CD8-positive, alpha-beta memory T cell (primary cell): ENCODE measurements at places on chromosomes 7 and 10. TPM values are rescaled to one million over a fixed set of nuclear protein-coding genes. Genes with fewer than 3 reads are reported as not detected.

- no peak for DNase-seq
- H3K4me1 ChIP-seq, result no peaks in the 10 kb centered on the region
- H3K27ac ChIP-seq, result no peak overlapping the region
- H3K27me3 ChIP-seq, result no peaks in the 10 kb centered on the region
Measured at GRCh38 chr7:157784041-157784835, 447.4 kb downstream of the DNAJB6 start.

- H3K36me3 ChIP-seq, result no peaks in the 10 kb centered on the region
- no peaks in the 10 kb centered on the region for H3K27me3 ChIP-seq
- no peak overlapping the region for H3K27ac ChIP-seq
- no peaks in the 10 kb centered on the region for H3K4me1 ChIP-seq
- DNase-seq, result no peak
- no peak overlapping the region for H3K4me3 ChIP-seq
Measured at GRCh38 chr10:124027651-124028050, 65.7 kb downstream of the CHST15 start.

DNA sequence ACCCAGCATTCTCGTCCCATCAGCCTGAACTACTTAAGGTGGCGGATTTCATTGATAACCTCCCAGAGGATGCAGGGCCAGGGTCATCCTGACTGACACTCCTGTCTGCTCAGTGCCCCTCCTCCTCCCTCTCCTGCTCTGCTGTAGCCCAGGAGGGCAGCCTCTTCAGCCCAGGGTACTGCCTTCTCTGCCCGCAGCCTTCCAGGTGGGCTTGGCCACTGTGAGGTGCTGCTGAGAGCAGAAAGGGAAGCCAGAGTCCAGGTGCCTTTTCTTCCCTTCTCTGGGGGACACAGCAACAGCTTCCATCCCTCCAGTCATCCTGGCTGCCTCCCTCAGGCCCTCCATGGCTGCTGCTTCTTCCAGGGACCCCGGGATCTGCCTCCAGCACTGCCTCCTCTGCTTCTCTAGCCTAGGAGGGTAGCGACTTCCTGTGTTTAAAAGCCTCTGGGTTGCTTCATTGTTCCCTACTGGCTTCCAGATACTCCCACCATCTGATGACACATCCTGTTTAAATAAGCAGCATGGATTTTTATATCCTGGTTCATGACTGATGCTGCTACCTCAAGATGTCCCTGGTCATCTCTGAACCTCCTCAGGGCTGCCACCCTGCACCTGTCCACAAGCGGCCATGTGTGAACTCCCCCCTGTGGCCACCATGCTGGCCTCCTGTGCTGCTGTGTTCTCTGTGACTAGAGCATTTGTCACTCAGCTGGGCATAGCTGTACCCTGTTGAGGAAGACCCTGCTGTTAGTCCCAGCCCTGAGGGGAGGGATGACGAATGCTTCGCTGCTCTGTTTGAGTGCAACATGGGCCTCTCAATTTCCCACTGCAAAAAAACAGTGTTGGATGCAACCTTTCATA, 55.8 kb downstream of the AKR1C4 start:
- H3K27ac ChIP-seq, result no peak overlapping the region
- H3K36me3 ChIP-seq, result no peaks in the 10 kb centered on the region
- no peaks in the 10 kb centered on the region for H3K27me3 ChIP-seq

DNA sequence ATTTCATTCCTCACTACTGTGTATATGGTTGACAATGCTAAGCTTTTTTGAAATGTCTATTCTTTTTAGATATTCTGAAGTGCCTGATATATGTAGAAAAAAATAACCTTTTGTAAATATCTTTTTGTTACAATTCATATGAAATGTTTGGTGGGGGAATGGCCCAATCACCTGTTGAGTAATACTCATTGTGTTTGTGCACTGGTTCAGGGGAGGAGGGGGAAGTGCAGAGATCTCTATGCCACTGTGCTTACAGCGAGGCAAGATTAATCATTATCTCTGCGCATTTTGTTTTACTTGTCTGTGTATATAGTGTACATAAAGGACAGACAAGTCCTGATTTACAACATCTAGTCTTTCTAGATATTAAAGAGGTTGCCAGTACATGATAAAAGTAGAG, 25.2 kb downstream of the NUP42 start:
- DNase-seq, result no peak
- no peaks in the 10 kb centered on the region for H3K36me3 ChIP-seq
- no peaks in the 10 kb centered on the region for H3K27me3 ChIP-seq
- no peak overlapping the region for H3K4me3 ChIP-seq

DNA sequence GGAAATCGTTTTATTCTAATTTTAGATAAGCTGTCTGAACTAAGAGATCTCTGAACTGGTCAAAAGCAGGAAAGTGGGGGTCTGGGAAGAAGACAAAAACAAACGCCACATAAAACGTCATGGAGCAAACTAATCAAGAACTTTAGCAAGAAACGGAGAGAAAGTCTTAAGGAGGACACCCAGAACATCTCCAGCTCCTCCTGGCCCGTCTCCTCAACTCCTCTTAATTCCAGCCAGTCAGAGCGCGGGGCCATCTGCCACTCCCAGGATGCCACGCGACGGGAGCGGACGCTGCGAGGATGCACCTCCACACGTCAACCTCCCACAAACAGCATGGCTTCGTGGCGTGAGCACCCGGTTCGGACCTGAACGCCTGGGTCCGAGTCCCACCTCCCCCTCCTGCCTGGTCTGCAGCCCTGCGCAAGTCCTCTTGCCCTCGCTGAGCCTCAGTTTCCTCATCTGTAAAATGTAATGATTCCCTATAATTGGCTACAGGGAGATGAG, 598 bp downstream of the MMS19 start:
- peaks cover 35% of the 10 kb centered on the region for H3K4me1 ChIP-seq
- no peaks in the 10 kb centered on the region for H3K36me3 ChIP-seq
- peak; percentile 43 for DNase-seq
- peak overlapping the region; percentile 81 for H3K27ac ChIP-seq
- H3K4me3 ChIP-seq, result peak overlapping the region; percentile 86

- no peaks in the 10 kb centered on the region for H3K36me3 ChIP-seq
- no peak overlapping the region for H3K27ac ChIP-seq
- H3K4me1 ChIP-seq, result no peaks in the 10 kb centered on the region
- no peak overlapping the region for H3K4me3 ChIP-seq
- peaks cover 6% of the 10 kb centered on the region for H3K27me3 ChIP-seq
Measured at GRCh38 chr10:15897287-15897686, 37.0 kb upstream of the MINDY3 start.

- no peaks in the 10 kb centered on the region for H3K36me3 ChIP-seq
- H3K4me3 ChIP-seq, result no peak overlapping the region
- no peaks in the 10 kb centered on the region for H3K27me3 ChIP-seq
- H3K27ac ChIP-seq, result no peak overlapping the region
- DNase-seq, result no peak
- no peaks in the 10 kb centered on the region for H3K4me1 ChIP-seq
Measured at GRCh38 chr10:72588266-72588665, 37.6 kb downstream of the MICU1 start.

GRCh38 chr7:111772716-111773115, 210.4 kb upstream of the IMMP2L start:
- DNase-seq, result no peak
- no peaks in the 10 kb centered on the region for H3K27me3 ChIP-seq
- H3K27ac ChIP-seq, result no peak overlapping the region
- H3K4me3 ChIP-seq, result no peak overlapping the region

DNA sequence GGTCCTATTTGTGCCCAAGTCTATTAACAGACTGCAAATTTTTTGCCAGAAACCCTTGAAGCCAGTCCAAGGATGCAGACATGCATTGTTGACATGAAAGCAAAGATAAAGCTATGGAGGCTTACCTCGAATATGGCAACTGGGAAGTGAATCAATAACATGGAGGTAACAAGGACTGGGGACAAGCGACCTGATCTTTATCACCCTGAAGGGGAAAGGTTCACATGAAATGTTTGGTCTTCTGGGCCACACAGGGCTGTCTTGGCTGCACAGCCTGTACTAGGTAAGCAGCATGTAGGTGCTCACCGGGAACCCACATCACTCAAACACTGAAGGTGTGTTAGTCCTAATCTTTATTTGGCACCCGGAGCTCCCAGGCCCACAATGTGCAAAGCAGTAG, 17.9 kb downstream of the ERCC6 start:
- no peaks in the 10 kb centered on the region for H3K4me1 ChIP-seq
- H3K27ac ChIP-seq, result no peak overlapping the region
- H3K27me3 ChIP-seq, result no peaks in the 10 kb centered on the region
- H3K36me3 ChIP-seq, result peaks cover 20% of the 10 kb centered on the region
- DNase-seq, result no peak

GRCh38 chr10:128929131-128929530, 537.9 kb upstream of the MGMT start:
- no peaks in the 10 kb centered on the region for H3K27me3 ChIP-seq
- H3K36me3 ChIP-seq, result no peaks in the 10 kb centered on the region
- H3K27ac ChIP-seq, result no peak overlapping the region
- H3K4me1 ChIP-seq, result no peaks in the 10 kb centered on the region
- DNase-seq, result no peak

- no peaks in the 10 kb centered on the region for H3K36me3 ChIP-seq
- H3K27ac ChIP-seq, result no peak overlapping the region
- H3K4me1 ChIP-seq, result no peaks in the 10 kb centered on the region
- DNase-seq, result no peak
- H3K27me3 ChIP-seq, result no peaks in the 10 kb centered on the region
- no peak overlapping the region for H3K4me3 ChIP-seq
Measured at GRCh38 chr7:109213081-109213480, 643.4 kb downstream of the DNAJB9 start.

DNA sequence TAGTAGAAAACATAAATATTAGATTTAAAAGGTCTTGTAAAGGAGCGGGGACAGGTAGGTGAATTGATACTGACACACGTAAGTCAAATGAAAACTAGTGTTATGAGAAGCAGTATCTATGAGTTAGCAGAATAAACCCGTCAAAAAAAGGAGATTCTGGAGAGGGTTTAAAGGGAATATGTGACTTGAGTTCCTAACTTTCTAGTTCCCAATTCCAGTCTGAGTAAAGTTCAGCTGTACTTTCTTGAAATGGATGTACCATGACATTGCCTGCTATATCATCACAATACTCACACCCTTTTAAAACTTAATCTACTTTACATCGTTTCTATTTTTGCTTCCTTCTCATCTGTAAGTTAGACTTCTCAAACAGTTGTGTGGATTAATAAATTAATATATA, 122.2 kb downstream of the NRBF2 start:
- no peak for DNase-seq
- H3K36me3 ChIP-seq, result no peaks in the 10 kb centered on the region
- no peak overlapping the region for H3K27ac ChIP-seq
- H3K4me3 ChIP-seq, result no peak overlapping the region
- no peaks in the 10 kb centered on the region for H3K27me3 ChIP-seq

DNA sequence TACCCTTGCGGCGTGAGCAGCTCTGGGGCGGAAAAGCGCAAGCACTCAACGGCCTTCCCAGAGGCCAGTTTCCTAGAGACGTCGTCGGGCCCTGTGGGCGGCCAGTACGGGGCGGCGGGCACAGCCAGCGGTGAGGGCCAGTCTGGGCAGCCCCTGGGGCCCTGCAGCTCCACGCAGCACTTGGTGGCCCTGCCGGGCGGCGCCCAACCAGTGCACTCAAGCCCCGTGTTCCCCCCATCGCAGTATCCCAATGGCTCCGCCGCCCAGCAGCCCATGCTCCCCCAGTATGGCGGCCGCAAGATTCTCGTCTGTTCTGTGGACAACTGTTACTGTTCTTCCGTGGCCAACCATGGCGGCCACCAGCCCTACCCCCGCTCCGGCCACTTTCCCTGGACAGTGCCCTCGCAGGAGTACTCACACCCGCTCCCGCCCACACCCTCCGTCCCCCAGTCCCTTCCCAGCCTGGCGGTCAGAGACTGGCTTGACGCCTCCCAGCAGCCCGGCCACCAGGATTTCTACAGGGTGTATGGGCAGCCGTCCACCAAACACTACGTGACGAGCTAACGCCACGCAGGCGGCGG, 12.6 kb downstream of the TRIM8 start:
- H3K4me1 ChIP-seq, result peaks cover 54% of the 10 kb centered on the region
- H3K4me3 ChIP-seq, result no peak overlapping the region
- no peaks in the 10 kb centered on the region for H3K27me3 ChIP-seq
- no peak for DNase-seq
- peaks cover 21% of the 10 kb centered on the region for H3K36me3 ChIP-seq

DNA sequence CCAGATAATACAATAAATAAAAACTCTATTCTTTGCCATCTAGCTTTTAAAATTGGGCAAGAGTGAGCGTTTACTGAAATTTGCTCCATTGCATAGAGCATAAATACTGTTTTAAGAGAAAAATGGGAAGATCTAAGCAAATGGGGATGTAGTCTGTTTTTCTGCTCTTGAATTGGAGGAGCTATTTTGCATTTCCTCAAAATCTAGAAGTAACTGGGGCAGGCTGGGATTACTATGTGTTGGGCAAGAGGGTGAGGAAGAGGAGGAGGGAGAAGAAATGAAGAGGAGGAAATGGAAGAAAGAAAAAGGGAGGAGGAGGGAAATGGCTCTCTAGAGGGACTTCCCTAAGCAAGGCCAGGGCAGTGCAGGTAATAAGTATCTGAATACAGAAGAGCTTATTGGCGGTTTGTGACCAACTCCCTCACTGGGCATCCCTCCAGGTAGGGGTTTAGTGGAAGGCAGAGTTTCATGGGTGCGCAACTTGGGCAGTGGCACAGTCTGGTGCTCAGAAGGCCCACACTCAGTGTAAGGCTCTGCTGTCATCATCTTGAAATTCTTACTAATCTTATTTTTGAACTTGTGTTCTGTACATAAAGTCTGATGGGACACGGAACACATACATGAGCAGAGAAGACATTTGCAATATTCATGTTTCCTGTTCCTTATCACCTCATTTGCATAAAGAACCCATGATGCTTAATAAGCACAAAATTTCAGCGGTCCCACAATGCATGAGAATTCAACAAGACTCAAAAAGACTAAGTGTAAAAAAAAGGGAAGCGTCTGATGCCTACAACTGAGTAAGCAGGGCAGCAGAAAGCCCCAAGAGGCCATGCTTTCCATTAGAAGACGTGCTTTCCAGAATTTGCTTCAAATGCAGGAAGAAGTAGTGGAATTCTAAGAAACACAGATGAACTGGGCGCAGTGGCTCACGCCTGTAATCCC, 116.9 kb downstream of the EVX1 start:
- no peak overlapping the region for H3K4me3 ChIP-seq
- H3K27ac ChIP-seq, result no peak overlapping the region
- H3K27me3 ChIP-seq, result no peaks in the 10 kb centered on the region
- DNase-seq, result no peak
- H3K4me1 ChIP-seq, result no peaks in the 10 kb centered on the region

GRCh38 chr10:34931216-34931615, 116.1 kb upstream of the PARD3 start:
- H3K27me3 ChIP-seq, result no peaks in the 10 kb centered on the region
- H3K36me3 ChIP-seq, result no peaks in the 10 kb centered on the region
- H3K4me3 ChIP-seq, result no peak overlapping the region

The UCN3 gene
- total RNA-seq, result not detected

The TMEM273 gene
- total RNA-seq, result 60.2 TPM

The HMX2 gene
- not detected for total RNA-seq

The MSANTD7 gene
- total RNA-seq, result 30.4 TPM

The ZNF487 gene
- 1.5 TPM for total RNA-seq

The HECW1 gene
- total RNA-seq, result not detected

The AS3MT gene
- not detected for total RNA-seq

The HOXA2 gene
- not detected for total RNA-seq

The CNPY1 gene
- total RNA-seq, result not detected

The ARHGEF35 gene
- 5.3 TPM for total RNA-seq

The POLR3A gene
- 26.0 TPM for total RNA-seq

The OPN4 gene
- not detected for total RNA-seq
